ENCODE measurements at places on chromosomes 11 and 22.

GRCh38 chr11:1762537-1763302 lies 1.0 kb downstream of the CTSD start:
- DNase-seq = no peak

GRCh38 chr11:11078344-11079086 lies 220.7 kb upstream of the ZBED5 start:
- DNase-seq = no peak

GRCh38 chr22:45632791-45633515 lies 38.7 kb upstream of the ATXN10 start:
- DNase-seq = no peak

- DNase-seq = no peak
These were observed 27.5 kb upstream of the KRTAP5-7 start for GRCh38 chr11:71499546-71499945.

- no peak for DNase-seq
These were observed 1.3 kb upstream of the DCHS1 start for GRCh38 chr11:6656936-6657335.

DNA sequence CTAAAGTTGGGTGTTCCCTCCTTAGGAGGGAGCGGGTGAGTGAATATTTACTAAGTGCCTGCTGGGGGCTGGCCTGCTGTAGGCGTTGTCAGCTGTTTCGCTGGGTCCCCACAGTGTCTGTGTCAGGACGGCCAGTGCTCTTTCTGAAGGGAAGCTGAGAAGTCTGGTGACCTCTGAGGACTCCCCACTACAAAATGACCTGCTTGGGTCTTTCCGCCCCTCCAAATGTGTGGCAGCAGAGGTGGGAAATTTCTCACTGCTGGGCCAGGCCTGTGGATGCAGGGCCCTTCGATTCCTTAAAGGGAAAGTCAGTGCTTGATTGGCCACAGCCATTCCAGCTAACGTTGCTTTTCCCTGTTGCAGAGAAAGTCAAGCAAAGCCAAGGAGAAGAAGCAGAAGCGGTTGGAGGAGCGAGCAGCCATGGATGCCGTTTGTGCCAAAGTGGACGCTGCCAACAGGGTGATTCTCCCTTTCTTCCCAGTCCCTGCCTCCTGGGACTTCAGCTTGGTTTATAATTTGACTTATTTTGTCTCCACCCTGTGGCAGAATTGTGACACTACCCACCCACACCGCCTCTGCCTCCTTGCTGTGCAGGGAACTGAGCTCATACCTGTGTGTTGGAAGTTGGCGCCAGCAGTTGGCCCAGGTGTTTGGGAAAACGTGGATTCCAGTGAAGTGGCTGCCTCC lies 6.8 kb downstream of the NAA40 start:
- DNase-seq = peak; percentile 34

DNA sequence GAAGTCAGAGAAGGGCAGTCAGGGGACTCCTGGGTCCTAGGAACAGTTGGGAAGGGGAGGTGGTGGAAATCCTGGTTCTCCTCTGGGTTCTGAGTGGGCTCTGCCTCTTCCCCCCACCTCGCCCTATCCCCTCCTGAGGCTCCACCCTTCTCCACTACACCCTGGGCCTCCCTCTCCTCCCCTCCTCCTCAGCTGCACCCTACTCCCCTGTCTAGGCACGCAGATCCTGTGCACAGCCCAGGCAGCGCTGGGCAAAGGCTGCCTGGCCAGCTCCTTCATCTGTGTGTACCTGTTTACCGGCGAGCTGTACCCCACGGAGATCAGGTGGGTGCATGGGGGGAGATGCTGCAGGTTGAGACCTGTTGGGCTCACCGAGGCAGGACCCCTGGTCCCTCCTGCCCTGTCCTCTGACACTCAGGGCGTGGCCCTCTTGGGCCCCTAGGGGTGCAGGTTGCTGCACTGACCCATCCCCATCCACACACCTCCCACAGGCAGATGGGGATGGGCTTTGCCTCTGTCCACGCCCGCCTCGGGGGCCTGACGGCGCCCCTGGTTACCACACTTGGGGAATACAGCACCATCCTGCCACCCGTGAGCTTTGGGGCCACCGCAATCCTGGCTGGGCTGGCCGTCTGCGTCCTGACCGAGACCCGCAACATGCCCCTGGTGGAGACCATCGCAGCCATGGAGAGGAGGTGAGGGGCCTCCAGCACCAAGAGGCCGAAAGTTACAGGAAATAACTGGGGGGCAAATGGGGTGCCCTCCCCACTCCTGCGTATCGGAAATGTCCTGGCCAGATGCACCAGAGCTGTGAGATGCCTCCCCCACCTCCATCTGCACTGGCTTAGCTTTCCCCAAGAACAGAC lies 25.3 kb upstream of the POLA2 start:
- DNase-seq = no peak

GRCh38 chr11:26228778-26229177 lies 103.2 kb upstream of the ANO3 start:
- DNase-seq = no peak

DNA sequence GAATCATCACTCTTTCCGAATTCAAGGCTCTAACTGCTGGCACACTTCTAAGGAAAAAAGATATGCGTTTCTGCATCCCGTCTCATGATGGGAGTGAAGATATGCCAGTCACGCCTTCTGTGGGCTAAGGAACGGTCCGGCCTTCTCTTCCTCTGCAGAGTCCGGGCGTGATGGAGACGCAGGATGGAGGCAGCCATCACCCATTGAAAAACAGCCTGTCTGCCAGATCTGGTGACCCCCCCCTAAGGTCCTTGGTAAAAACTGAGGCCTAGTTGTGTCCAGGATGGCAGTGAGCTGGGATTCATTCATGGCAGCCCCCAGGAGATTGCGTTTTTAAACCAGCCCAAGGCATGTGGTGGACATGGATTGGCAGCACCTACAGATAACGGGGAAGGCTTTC lies 6.9 kb upstream of the EFCAB6 start:
- DNase-seq = no peak

DNA sequence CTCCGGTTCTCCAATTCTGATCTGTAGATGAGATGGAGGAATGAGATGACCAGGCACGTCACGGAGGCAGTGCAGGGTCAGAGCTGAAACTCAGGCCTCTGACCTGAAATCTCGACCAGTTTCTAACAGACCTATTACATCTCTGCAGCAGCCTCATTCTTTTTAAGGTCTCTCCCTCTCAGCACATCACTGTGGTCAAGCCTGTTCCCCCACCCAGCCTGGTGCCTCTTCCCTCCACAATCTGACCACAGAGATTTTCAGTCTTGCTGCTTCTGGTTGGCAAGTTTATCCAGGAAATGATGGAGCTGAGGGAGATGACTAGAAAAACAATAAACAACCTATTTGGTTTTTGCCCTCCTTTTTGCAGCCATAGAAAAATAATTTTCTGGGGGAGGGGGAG lies 9.5 kb downstream of the GRAMD1B start:
- DNase-seq = no peak

DNA sequence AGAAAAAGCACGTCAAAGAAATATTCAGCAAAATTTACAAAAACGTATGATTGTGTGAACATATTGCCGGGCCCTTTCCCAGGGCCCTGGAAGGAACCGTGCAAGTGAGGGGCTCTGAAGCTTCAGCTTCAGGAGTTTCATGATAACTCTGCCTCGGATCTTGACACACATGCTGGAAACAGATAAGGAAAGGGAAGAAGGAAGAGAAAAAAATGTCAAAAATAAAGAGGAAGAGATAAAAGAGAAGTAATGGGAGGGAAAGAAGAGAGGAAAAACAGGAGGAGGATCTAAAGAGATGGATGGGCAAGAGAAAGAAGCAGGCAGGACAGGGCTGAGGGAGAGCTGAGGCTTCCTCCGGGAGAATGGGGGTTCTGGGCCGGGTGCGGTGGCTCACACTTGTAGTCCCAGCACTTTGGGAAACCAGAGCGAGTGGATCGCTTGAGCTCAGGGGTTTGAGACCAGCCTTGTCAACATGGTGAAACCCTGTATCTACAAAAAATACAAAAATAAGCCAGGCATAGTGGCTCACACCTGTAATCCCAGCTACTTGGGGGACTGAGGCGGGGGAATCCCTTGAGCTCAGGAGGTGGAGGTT lies 2.7 kb upstream of the TMPRSS4 start:
- no peak for DNase-seq

- DNase-seq = no peak
These were observed 2.3 kb downstream of the MYEOV start for GRCh38 chr11:69295995-69296889.

DNA sequence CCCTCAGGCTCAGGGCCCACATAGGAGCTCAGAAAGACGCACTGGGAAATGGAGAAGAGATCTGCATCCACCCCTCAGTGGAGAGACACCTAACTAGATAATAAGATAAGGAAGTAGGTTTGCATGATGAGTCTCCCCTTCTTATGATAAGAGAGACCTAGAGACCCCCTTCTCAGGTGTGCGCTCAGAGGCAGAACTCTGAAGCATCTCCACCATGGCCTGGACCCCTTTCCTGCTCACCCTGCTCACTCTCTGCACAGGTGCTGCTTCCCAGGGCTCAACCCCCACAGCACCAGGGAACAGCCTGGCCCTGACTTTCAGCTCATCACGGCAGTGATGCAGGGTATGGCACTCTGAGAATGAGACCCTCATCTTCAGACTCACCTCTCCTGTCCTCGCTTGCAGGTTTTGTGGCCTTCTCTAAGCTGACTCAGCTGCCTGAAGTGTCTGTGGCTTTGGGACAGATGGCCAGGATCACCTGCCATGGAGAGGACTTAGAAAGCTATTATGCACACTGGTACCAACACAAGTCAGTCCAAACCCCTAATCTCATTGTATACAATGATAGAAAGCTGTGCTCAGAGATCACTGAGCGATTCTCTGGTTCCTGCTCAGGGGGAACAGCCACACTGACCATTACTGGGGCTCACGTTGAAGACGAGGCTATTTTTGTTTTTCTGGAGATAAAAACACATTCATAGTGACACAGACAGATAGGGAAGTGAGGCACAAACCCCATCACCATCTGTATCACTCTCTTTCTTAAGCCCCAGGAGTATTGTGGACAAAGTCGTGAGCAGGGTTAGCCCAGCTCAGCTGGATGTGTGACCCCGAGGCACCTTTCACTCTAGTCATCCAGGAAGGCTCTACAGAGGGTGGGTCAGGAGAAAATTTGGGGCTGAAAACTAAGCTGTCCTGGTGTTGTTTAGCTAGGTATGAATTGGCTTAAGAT lies 29.7 kb upstream of the IGLL5 start:
- DNase-seq = no peak

GRCh38 chr11:72685560-72686480 lies 11.6 kb upstream of the PDE2A start:
- DNase-seq = peak; percentile 6

GRCh38 chr11:68271781-68272608 lies at the start of gene C11orf24:
C11orf24 (minus strand) TSS chr11:68271973; CDS start chr11:68263767, 8,206 bp downstream.
- peak; percentile 83 for DNase-seq

DNA sequence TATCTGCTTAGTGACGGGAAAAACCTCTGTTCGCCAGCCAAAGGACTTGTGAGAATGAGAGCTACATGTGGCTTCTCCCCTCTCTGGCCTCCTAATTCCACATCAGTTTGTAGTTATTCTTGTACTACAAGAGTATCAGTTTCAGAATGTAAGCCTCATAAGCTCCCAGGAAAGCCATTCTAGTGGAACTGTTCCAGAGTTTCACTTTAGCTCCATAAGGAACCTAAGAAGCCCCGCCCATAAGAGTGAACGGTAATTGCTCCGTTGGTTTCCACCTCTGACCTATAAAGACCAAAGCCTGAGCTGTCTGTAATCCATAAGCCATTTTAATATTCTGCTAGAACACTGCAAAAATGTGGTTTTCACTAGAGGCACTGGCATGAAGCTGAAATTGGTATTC lies 53.0 kb downstream of the SIK3 start:
- no peak for DNase-seq

DNA sequence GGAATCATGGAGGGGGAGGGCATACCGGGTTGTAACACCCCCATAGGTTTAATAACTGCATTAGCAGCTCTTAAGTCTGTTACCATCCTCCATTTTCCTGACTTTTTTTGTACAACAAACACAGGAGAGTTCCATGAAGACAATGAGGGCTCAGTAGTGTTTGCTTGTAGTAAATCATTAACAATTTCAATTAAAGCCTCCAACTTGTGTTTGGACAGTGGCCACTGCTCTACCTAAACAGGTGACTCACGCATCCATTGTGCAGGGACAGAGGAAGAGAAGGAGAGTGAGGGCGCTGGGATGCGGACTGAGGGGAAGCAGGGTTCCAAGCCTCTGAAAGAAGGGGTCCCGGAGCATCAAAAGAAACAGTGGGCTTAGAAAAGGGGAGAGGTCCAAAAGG lies 21.3 kb upstream of the MTNR1B start:
- no peak for DNase-seq

DNA sequence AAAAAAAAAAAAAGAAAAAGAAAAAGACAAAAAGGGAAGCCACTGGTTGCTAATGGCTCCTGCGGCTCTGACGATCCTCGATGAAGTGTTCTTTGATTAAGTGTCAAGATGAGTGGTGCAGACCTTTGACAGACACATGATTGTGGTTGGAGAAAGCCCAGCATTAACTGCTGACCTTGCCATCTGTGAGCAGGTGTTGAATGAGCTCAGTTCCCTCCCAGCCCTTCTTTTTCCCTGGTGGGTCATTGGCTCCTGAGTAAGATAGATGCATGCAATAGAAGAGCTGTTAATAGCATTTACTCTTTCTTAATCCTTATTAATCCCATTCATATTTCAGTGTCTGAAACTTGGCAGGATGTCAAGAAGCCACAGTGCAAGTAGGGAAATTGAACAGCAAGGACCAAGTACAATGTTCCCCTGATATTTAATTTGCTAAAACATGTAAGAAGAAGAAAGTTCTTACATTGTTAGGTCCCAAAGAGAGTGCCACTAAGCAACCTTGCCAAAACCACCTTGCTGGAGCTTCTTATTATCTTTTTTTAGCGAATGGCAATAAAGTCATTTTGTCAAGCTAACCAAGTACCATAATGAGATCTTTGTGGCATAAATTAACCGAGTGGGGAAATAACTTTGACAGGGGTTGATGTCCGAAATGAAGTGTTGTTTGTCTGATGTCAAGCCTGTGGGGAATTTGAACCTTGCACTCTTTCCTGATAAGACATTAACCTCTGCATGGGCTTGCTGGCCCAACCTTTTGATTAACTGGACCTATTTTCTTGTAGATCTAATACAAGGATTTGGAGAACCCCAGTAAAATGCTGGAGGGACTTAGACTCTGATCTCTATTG lies 113.7 kb downstream of the PTPRJ start:
- no peak for DNase-seq

DNA sequence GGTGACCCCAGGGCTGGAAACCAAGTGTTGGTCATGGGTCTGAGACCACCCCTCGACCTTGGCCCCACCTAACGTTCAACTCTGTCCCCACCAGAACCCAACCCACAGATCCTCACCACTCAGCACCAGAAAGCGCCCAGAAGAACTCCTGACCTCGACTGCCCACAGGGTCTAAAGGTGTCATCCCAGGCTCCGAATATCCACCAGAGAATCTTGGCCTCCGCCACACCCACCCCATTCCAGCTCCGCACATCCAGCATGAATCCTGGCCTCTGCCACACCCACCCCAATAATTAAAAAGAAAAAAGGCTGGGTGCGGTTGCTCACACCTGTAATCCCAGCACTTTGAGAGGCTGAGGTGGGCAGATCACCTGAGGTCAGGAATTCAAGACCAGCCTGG lies 1.3 kb downstream of the CERK start:
- DNase-seq = no peak

- no peak for DNase-seq
These were observed 59.5 kb downstream of the AHNAK start for GRCh38 chr11:62487136-62487535.

Data from stimulated activated CD4-positive, alpha-beta T cell treated with anti-CD3 and anti-CD28 coated beads, Interleukin-1b, Interleukin-23, amount 100 ng/mL, for 1 hour (primary cell).